Muscle of back (tissue), 13 donors: ENCODE measurements at places on chromosomes 3 and 15. TPM values are rescaled to one million over a fixed set of nuclear protein-coding genes. Genes with fewer than 3 reads are reported as not detected.

DNA sequence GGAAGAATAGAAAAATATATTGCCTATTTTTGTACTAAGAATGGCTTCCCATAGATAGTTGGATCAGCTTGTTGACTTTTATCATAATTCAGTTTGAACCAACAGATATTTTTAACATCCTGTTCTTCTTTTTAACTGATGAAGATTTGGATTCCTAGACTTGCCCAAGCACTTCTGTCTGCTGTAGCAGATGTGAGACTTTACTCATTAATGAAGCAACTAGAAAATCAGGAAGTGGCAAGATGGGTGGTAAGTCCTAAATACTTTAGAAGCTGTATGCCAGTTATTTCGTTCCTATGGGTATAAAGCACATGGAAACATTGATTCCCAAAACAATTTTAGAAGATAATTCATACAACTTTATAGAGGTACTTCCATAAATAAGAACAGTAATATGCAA, 8.4 kb downstream of the PIGB start:
- no peak for DNase-seq

DNA sequence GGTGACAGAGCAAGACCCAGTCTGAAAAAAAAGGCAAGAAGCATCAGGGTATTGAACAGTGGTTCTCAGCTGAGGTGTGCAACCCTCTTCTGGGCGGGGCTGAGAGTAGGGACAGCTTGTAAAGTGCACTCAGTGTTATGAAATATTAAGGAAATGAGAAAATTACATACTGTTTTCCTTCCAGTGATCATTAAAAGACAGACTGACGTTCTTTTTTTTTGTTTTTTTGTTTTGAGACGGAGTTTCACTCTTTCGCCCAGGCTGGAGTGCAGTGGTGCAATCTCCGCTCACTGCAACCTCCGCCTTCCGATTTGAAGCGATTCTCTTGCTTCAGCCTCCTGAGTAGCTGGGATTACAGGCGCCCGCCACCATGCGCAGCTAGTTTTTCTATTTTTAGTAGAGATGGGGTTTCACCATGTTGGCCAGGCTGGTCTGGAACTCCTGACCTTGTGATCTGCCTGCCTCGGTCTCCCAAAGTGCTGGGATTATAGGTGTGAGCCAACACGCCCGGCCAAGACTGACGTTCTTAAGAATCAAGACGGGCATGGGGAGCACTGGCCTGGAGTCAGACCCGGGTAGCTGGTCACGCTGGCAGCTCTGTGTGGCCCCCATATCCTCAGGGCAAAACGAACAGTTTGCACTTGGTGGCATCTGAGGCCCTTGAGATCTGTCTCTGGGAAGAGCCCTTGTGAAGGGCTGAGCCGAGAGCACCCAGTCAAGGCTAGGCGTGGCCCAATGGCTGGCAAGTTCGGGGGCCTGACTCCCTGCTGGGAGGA, 11.4 kb downstream of the MAN2A2 start:
- no peak for DNase-seq

GRCh38 chr15:67180035-67180434, 74.4 kb downstream of the AAGAB start:
- no peak for DNase-seq

DNA sequence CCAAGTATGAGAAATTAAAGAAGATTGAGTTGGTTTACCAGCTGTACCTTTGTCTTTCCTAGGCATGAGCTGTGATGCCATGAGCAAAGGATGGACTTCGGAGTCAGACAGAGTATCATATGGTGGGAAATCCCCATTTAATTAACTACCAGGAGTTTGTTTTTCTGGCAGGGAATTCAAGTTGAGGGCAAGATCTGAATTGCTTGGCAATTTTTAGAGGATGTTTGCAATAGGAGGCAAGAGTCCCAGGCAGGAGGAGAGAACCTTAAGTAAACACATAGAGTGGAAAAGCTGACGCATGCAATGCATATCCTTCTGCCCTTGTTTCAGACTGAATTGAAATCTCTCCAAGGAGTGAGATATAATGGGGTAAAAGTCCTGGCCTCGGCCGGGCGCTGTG, 569.7 kb upstream of the MDFIC2 start:
- DNase-seq = no peak

DNA sequence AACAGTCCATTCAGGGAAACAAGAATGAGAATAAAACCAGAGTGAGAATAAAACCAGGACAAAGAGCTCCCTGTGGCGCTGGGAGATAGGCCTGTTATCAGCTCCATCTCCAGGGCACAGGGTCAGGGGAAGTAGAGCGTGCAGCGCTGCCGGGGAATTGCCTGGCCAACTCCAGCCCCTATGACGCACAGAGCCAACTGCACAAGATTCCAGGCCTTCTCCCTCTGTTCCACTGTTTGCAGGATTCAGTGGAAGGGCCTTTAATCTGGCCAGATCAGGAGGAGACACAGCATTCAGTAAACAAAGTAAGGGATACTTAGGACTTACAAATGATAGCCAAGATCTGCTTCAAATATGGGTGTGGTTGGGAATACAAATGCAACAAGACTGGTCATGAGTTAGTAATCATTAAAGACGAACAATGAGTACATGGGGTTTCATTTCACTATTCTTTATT, 49.4 kb downstream of the ITGB5 start:
- DNase-seq = peak; percentile 44

GRCh38 chr3:72999951-73000350, 3.3 kb downstream of the PPP4R2 start:
- DNase-seq = no peak

DNA sequence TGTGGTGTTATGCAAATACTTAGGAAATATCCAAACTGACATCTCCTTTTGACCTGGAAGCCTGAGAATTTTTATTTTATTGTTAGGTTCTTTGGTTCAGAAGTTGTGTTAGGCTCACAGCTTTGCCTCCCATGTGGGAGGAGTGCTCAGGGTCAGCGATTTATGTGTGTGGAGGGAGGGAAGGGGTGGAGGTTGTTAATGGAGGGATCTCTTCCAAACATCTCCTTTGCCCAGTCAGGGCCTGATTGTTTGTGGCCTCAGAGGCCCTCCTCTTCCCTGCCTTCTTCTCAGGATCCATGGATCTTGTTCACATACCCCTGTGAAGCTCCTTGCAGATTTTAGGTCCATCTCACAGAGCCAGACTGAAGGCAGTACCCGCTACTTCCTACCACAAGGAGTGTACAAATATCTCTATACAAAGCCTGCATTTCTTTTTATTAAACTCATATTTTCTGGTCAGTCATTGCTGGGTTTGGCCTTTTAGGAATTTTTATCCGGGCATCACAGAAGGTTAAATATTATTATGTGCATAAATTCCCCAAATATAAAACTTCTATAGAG, 40.3 kb downstream of the BBX start:
- DNase-seq = no peak

DNA sequence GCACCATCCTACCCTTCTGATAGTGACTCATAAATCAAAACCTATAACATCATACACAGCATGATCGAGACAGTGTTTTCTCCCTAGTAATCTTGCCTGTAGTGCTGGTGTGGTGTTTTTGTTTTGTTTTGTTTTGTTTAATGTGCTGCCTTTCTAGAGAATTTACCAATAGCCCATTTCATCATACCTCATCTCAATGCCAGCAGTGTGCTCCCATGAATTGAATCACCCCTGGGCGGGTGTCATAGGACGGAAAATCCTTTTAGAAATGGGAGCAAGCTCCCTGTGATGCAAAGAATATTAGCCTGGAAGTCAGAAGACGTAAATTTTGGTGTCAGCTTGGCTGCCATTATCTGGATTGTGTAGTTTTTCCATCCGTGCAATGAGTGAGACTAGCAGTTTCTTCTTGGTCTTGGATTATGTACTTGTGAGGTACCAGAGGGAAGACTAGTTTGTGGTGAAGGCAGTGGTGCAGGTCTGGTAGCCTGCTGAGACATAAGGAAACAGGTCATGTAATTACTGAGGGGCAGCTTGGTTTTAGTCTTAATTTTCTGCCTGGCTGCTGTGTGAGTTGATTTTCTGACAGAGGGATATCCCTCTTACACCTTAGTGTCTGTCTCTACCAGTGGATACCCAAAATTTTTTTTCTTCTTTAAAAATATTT, 29.9 kb downstream of the IGSF10 start:
- no peak for DNase-seq

DNA sequence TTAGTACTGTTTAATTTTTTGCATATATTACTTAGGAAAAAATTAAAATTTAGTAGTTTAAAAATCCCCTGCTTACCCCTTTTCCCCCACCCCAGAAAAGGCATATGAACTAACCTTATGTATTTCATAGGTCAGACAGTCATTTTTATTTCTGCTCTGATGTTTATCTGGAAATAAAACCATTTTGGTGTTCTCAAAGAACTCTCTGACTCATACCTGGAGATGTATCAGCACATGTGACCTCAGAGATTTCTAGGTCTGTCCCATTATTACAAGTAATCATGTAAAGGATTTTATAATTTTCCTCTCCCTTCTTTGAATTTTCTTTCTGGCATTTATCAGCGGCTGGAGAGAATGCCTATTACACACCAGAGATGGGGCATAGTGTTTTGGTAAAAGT, 14.1 kb upstream of the CCR8 start:
- DNase-seq = no peak

MOBP gene
- not detected for polyA plus RNA-seq

CEP19 gene
- 2.3 TPM for polyA plus RNA-seq

BMF gene
- polyA plus RNA-seq = 8.3 TPM

PLCL2 gene
- 14.1 TPM for polyA plus RNA-seq

ERICH6 gene
- 0.83 TPM for polyA plus RNA-seq

DNA sequence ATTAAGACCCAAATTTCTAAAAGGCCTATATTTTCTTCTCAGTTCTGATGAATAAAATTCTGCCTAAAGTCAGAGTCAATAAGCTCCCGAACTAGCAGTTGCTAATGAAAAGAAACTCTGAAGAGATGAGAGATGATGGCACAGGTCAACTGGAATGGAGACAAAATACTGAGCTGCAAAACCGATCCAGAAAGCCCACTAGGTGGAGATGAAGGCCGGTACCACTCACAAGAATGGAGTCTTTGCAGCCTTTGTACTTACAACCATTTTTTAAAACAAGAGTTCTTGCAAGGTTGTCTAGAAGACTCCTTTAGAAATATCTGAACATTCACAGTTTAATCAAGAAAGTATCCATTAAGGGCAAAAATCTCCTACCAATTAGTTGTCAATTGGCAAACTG, 119.9 kb upstream of the TJP1 start:
- DNase-seq = no peak

GRCh38 chr3:60250206-60250605, 1001.0 kb downstream of the FHIT start:
- no peak for DNase-seq

- DNase-seq = no peak
Measured at GRCh38 chr3:194269610-194270145, 81.5 kb downstream of the CPN2 start.

DNA sequence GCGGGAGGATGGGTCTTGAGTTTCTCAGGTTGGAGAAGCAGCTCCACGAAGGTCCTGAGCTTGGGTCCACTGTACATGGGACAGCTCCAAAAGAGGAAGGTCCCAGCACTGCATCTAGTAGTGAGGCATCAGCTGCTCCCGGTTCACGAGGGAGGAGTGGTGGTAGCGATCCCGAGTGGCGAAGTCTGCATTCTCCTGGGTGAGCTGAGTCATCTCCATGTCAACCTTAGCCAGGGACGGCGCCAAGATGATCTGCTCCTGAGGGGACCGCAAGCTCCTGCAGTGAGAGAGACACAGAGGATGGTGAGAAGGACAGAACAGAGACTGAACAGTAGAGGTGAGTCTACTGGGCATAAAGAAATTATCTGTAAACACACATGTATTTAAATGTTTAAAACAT, 28.0 kb upstream of the HEG1 start:
- no peak for DNase-seq

DNA sequence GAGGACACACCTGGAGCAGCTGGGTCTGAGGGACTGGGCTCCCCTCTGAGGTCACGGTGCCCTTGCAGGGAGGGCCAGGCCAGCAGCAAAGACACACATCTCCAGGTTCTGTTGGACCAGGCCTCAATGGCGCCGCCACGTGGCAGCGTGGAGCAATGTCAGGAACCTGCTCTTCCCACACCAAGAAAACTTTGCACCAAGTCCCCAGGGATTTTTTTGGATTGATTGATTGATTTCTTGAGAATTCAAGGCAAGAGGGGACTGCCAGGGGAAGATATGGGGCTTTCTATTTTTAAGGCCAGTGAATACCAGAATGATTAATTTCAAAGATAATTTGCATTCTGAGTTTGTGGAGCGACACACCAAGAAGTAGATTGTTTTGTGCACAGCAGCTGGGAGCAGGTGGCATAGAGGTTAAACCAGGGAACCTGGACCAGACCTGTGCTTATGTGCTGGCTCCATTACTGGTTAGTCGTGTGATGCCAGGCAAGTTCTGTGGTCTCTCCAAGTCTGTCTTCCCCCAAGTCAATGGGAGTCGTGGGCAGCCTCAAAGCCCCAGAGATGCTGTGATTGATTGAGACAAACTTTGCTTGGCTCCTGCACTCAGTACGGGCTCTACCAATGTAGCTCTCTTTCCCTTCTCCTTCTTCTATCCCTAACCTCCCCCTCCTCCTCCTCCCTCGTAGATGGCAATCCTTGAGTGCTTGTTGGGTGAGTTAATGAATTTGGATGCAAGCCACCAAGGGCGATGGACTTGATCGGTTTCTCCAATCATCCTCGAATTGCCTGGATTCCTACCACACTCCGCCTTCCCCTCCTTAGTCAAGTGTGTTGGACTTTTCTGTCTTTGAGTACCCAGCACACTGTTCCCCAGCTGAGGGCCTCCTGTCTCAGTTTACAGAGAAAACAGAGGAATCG, 96.2 kb upstream of the TRPM1 start:
- DNase-seq = no peak

HES1 gene
- 27.5 TPM for polyA plus RNA-seq

DNA sequence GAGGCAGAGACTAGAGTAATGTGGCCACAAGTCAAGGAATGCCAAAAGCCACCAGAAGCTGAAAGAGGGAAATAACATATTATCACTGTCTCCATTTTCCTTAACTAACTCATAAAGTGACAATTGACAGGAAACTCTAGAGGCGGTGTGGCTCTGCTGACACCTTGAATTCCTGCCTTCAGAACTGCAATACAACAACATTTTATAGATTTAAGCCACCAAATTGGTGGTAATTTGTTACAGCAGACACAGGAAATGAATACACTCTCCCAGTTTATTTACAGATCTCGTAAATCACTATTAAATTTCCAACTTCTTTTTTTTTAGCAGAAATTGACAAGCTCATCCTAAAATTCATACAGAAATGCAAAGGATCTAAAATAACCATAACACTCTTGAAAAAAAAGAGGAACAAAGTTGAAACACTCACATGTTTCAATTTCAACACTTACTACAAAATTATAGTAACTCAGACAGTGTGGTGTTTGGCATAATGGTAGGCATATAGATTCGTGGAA, 449.9 kb downstream of the OTOL1 start:
- no peak for DNase-seq

- DNase-seq = no peak
Measured at GRCh38 chr15:95448531-95449229, 881.8 kb upstream of the NR2F2 start.

SEMA3F gene
- polyA plus RNA-seq = 9.5 TPM

DNA sequence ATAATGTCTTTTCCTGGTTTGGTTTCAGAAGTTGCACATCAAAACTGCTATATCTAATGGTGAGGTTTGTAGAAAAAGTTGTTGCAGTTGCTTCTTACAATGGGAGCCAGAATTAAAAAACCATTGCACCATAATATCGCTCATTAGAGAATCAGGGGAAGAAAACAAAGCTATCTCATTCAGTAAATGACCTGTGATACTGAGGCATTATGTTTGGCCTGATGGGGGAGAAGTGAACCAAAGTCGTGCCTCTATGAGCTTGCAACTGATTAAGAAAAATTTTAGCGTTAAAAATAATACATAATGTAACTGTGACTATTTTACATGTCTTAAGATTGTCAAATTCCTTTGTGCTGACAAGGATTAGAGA, 60.2 kb upstream of the ARHGEF26 start:
- DNase-seq = no peak

GRCh38 chr3:194552327-194552949, 65.6 kb upstream of the ATP13A3 start:
- no peak for DNase-seq
